ENCODE measurements at places on chromosomes 1 and 21.

- no peak for DNase-seq
Measured at GRCh38 chr1:98055457-98055856, 134.6 kb upstream of the DPYD start.

DNA sequence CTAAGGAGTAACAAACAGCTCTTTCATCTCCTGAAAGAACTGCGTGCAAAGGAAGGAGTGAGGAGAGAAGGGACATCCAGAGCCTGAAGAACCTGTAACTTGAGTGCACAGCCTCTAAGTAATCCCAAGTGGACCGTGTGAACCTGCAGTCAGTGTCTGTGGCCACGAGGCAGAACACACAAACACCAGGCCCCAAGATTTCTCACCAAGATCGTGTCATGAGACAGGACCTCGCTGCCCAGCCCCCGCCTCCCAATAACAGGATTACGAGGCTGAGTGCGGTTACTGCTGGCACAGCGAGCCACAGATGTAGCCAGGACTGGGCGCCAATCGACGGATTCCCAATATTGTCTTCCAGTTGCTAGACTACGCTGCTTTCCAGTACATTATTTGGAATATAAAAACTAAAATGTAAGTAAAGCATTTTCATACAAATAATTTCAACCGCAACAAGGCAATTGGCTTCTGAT, 101.3 kb upstream of the SLC25A33 start:
- no peak for DNase-seq

DNA sequence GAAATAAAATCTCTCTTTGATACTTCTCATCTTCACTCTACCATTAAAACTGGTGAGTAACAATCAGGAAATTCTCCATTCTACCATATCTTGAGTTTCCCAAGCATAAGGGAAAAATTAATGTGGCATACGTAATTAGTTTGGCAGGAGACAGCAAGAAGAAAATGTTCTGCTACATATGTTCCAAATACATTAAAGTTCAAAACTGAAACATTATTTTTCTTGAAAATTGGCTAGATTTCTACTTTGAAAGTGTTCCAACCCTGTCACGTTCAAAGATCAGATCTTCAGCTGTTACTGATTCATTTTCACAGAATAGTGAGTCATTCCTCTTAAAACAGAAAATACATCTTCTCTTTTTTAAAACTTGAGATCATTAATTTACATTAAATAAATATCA, 48.5 kb downstream of the PIGK start:
- no peak for DNase-seq

- no peak for DNase-seq
Measured at GRCh38 chr21:31671146-31671716, 11.7 kb downstream of the SOD1 start.

- no peak for DNase-seq
Measured at GRCh38 chr1:206892351-206892984, 4.8 kb upstream of the IL24 start.

DNA sequence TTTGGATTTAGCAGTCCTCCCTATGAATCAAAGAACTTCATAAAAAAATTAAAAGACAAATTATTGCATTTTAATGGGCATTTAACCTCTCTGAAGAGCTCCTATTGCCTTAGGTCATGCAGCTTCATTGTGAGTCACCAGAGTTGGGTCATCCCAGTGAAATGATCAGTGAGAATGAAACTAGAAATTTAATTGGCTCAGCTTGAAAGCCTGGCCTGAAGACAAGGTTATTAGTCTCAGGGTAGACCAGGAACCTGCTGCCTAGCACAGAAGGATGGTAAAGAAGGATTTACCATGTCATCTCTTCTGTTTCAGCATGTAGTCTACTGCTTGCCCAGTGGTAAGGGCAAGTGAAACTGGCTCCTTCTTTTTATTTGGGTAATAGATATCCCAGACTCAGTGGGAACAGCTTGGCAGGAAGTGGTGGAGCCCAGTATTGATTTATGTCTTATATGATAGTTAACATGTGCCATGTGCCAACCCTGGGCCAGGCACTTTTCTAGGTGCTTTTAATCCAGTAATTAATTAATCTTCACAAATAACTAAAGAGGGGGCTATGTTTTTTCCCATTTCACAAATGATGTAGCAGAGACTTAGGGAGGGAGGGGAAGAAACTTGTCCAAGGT, 23.6 kb downstream of the LAMC2 start:
- DNase-seq: no peak

- DNase-seq: no peak
Measured at GRCh38 chr1:115184260-115184950, 95.1 kb upstream of the TSPAN2 start.

DNA sequence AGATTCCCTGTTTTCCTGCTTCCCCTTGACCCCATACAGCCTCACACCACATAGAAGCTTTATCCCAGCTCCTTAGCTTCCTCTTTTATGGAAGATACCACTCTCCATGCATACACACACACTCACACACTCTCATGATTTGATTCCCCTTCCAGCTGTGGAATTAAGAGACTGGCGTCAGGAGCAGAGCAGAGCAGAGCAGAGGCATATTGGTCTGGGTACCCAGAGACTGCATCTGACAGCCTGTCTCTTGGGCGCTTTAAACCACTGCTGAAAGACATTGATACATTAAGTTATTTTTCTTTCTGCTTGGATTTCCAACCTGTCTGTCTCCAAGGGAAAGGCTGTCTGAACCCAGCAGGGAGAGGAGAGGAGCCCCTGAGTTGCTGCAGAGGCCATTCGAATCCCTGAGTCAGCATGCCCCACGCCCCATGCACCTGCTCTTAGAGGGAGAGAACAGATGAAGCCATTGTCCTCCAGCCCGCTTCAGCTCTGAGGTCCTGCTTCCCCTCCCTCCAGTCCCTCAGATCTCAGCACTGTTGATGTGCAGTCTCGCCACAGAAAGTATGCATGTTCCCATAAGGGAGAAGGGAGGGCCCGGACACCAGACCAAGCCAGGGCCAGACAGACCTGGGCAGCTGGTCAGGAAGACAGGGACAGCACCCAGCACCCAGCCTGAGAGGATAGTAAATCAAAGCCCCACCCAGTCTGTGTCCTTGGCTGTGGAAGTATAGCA, 66.7 kb upstream of the GJB5 start:
- DNase-seq: no peak

- DNase-seq: no peak
Measured at GRCh38 chr1:81597720-81598426, 202.9 kb upstream of the ADGRL2 start.

- no peak for DNase-seq
Measured at GRCh38 chr1:119971710-119972570, 75.6 kb upstream of the ADAM30 start.
